Activated B cell treated with CpG ODN at 0.5 μM for 24 hours (primary cell): ENCODE measurements at places on chromosomes 3 and 15.

- DNase-seq: no peak
Observed at GRCh38 chr15:66625974-66626373, 60.2 kb upstream of the LCTL start.

DNA sequence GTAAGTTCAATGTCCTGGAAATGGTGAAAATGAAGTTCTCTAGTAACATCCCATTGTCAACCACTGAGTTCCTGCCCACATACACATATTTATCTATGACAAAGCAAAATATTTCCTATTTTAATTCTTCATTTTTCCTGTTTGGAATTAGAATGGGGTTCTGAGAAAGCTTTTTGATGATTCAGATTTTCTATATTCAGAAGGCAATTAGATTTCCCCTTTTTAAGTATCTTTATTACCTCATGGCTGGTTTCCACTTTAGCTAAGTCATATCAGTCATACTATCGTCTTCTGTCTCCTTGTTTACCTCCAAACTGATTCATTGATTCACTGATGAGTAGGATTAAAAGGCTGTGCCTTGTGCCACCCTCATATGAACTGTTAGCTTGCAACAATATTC is 17.9 kb downstream of the ETFA start:
- no peak for DNase-seq

DNA sequence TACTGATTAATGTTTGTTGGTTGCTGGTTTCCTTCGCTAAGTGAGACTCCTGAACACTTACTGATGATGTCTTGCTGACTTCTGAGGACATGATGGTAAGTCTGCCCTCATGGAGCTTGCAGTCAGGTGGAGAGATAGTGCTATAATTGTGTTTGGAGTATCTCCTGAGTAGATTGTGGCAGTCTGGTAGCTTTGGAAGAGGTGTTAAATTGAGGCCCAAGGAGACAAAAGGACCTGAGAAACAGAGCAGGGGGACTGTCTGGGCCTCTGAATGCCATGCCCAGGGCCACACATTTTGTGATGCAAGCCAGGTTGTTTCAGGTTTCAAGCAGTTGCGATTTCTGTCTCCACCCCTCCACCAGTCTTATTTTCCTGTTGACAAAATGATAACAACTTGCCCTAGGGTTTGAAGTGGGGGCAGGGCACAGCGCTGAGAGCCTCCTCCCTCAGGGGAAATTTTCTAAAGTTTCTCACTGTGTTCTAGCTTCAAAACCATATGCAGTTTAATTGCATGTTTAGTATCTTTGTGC is 16.7 kb downstream of the SMAD3 start:
- no peak for DNase-seq

GRCh38 chr3:188031121-188031520 is 122.8 kb upstream of the LPP start:
- DNase-seq: no peak

DNA sequence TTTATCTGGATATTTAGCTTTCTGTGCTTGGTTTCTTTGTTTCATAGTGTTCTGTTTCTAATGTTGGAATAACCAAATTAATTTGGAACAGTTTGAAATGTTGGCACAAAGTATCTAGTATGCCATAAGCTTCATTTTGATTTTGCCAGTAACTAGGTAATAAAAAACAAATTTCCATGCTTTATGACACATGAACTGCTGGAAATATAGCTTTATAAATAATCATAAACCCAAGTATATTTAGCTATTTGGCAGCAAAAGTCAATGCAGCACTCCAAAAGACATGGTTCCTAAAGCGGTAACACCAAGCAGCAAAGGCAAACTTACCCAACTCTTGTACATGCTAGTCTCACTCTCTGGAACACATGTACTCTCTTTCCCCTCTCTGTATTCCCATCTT is 106.0 kb upstream of the CCNL1 start:
- DNase-seq: no peak

- no peak for DNase-seq
Observed at GRCh38 chr3:123386477-123387040, 62.3 kb downstream of the ADCY5 start.

- peak; percentile 30 for DNase-seq
Observed at GRCh38 chr3:169865176-169865767, 4.5 kb downstream of the LRRC31 start.

DNA sequence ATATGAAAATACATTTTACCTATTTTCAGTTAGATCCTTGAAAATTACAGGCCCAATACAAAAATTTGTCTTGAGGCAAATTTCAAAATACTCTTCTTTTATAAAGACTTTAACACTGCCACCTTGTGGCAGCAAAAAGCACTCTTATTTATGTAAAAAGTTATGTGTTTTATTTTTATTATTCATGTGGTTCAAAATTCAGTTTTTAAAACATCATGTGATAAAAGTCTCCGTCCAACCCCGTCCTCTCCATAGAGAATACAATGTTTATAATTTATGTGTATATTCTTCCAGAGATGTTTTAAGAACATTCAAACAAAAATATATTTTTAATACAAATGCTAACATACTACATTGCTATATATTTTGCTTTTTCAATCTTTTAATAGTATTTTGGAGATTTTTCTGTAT is 36.9 kb upstream of the TRIM59 start:
- no peak for DNase-seq
